ENCODE measurements at places on chromosomes 12 and 14. TPM values are rescaled to one million over a fixed set of nuclear protein-coding genes. Genes with fewer than 3 reads are reported as not detected.

GRCh38 chr12:9870286-9870866 lies 1.2 kb upstream of the CLEC2B start:
- no peak for DNase-seq

DNA sequence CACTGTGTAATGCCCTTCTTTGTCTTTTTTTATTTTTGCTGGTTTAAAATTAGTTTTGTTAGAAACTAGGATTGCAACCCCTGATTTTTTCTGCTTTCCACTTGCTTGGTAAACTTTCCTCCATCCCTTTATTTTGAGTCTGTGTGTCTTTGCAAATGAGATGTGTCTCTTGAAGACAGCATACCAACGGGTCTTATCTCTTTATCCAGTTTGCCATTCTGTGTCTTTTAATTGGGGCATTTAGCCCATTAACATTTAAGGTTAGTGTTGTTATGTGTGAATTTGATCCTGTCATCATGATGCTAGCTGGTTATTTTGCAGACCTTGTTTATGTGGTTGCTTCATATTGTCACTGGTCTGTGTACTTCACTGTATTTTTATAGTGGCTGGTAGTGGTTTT lies 43.5 kb upstream of the LALBA start:
- DNase-seq, result no peak

DNA sequence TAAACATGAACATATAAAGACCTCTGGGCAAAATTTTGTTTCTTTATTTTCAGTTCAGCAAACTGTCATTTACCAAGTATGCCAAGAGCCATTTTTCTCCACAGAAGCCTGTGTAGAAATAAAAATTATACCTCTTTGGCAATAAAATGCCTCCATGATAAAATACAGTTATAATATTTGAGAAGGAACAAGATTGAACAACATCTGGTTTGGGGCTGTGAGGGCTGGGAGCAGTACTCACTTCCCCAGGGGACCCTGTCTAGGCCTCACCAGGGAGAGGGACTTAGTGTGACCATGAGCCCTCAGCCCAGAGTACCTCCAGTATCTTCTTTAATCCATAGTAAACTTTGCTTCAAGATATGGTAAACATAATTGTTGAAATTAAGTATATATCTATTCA lies 65.1 kb downstream of the DAAM1 start:
- no peak for DNase-seq

RCOR1 gene
- 28.9 TPM for total RNA-seq

DNA sequence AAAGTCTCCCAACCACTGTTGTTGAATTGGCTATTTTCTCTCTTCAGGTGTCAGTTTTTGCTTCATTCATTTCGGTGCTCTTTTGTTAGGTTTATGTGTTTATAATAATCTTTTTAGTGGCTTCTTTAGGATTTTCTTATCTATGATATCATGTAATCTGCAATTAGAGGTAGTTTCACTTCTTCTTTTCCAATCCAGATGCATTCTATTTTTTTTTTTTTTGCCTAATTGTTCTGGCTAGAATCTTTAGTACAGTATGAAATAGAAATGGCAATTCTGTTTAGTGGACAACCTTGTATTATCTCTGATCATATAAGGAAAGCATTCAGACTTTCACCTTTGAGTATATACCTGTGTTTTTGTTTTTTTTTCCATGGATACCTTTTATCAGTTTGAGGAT lies 17.4 kb downstream of the CNOT2 start:
- DNase-seq, result no peak

DNA sequence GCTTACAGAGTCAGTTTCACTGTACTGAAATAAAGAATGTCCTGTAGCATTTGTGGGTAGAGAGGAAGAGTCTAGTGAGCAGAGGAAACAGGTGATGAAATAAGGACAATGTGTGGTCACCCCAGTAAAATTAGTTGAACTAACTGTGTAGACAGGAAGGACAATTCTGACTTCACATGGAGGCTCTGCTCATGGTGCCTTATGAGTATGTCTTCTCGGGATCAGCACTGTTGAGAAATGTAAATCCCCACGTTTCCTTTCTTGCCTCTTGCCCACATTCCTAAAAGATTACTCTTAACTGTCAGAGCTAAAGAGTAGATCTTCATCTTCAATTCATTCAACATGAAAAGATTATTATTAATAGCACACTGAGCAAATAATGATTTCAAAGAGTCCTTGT lies 113.2 kb upstream of the FLRT2 start:
- DNase-seq, result no peak

- DNase-seq, result no peak
Observed at GRCh38 chr12:72502546-72502945, 230.4 kb downstream of the TRHDE start.

DNA sequence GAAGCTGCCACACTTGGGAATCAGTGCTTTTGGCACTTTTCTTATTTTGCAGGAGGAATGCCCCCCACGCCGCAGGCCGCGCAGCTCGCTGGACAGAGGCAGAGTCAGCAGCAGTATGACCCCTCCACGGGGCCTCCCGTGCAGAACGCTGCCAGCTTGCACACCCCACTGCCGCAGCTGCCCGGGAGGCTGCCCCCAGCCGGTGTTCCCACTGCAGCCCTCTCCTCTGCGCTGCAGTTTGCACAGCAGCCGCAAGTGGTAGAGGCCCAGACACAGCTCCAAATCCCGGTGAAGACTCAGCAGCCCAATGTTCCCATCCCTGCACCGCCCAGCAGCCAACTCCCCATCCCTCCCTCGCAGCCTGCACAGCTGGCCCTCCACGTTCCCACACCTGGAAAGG lies 32.3 kb downstream of the EP400 start:
- DNase-seq, result no peak

GRCh38 chr12:10498042-10498441 lies 7.6 kb upstream of the EIF2S3B start:
- no peak for DNase-seq

DNA sequence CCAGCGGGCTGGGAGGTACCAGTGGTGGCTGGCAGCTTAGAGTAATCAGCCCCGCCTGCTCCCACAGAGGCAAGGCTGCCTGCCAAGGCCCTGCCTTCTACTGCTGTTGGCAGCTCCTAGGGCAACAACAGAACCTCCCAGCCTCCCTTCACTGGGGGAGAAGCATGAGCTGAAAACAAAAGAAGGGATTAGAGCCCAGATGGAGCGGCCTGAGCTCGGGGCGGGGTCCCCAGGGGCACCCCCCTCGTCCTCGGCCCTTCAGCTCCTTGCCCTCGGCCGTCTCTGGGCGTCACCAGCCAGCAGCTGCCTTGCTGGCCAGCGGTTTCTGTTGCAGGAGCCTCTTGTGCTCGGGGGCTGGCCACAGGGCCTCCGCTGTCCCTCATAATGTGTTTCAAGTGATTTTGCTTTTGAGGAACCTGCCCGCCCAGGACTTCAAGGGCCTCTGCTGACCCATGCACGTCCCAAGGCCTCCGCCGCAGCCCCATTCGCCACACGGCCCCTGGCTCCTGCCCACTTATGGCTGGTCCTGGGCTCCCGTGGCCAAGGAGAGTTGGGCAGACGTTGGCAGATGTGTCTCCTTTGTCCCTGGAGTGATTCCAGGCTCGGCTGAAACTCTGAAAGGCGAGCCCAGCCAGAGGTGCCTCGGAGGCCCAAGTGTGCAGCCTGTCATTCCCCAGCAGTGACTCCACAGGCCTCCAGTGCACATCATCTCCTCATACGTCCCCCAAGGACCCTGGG lies 49.7 kb downstream of the PSMA6 start:
- peak; percentile 97 for DNase-seq

GRCh38 chr12:68851592-68852306 lies 43.8 kb downstream of the MDM2 start:
- no peak for DNase-seq

GALNT16 gene
- 2.6 TPM for total RNA-seq

DNA sequence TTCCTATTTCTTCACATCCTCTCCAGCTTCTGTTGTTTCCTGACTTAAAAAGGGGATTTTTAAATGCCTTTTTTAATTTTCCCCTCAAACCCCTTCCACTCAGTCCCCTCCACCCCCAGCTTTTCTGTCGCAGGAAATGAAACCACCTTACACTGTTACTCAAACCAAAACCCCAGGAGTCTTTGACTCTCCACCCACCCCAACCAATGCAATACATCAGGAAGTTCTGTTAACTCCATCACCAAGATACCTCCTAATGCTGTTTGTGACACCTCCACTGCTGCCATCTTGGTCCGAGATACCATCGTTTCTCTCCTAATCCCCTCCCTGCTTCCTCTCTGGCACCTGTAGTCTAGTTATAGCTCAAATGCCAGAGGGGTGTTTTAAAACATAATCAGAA lies 25.4 kb upstream of the CPM start:
- DNase-seq, result no peak

DNA sequence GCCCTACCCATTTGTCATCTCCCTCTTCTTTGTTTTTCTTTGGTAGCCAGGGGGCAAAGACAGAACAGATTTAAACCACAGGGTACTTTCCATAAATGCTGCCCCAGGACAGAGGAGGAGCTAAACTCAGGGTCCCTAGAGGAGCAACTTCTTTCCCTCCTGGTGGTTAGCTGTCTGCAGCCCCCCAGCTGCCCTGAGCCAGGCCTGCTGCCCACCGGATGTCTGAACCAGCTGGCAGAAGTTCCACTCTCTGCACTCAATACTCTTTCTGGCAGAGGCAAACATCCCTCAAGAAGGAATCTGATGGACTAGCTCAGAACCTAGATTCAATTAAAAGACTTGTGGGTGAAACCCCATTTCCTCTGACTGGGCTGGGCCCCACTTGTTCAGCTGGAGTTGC lies 10.7 kb downstream of the VDR start:
- no peak for DNase-seq

- DNase-seq, result peak; percentile 24
Observed at GRCh38 chr14:32201816-32202490, at the start of gene RNU6-7. TSS of gene RNU6-7 (plus strand) at chr14:32202045.

OR4K5 gene
- not detected for total RNA-seq

All from transverse colon (tissue), 4 donors.